ENCODE measurements at places on chromosomes 7 and 10.

GRCh38 chr10:50410066-50410811, 158.9 kb upstream of the ASAH2 start:
- DNase-seq, result no peak

- no peak for DNase-seq
Measured at GRCh38 chr7:956031-956430, 1.6 kb upstream of the ADAP1 start.

- no peak for DNase-seq
Measured at GRCh38 chr10:27500886-27501285, 3.2 kb upstream of the RAB18 start.

DNA sequence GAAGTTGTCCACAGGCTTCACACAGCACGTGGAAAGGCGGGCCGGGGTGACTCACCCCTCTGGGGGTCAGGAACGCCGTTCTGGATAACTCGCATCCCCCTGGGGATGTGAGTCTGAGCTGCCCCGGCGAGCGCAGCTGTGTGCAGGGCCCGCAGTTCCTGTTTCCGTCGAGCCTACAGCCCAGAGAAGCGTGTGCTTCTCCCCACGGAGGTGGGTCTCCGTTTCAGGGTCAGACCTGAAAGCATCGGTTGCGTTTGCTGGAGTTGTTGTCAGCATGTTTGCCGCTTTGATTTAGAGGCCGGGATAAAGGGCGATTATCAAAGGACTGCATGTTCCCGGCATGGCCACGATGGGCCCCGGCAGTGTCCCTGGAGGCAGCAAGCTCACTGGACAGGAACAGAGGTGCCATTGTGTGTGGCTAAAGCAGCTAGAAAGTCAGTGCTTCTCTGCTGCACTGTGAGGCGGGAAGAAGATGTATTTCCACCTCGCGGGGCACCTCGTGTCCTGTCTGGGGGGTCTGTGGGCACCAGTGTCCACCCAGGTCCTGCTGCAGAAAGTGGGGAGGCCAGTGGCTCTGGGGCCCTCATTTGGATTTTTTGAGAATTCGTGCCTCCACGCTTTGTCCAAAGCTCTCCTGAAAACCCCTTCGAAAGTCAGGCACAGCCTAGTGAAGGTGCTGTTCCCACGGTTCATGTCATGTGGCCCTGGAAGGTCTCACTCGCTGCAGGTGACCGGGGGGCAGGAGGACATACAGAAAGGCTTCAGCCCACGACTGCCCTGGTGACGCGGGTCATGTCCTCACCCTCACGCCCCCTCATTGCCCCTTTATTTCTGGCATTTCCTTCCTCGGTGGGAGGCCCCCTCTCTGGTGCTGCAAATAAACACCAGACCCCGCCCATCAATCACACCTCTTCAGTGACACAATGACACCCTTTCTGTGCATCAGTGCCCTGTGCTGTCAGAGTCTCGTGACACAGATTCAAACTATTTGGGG, 27.4 kb upstream of the GDI2 start:
- no peak for DNase-seq

- no peak for DNase-seq
Measured at GRCh38 chr10:78684947-78685346, 383.8 kb upstream of the ZMIZ1 start.

DNA sequence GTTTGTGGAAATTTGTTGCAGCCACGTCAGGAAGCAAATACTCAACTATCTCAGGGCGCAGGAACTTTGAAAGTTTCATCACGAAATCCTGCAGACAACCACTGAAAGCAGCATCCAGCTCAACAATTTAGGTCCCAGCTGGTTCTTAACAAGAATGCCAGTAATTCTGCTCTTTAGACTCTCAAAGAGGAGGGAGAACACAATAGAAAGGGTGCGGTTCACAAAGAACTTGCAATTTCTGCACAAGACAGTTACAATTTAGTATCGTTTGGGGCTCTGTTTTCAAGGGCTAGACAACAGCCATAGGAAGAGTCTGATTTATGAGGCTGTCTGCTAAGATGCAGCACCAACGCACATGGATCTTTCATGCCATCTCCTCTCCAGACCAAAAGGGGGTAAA, 223.1 kb downstream of the FGFR2 start:
- DNase-seq, result no peak

DNA sequence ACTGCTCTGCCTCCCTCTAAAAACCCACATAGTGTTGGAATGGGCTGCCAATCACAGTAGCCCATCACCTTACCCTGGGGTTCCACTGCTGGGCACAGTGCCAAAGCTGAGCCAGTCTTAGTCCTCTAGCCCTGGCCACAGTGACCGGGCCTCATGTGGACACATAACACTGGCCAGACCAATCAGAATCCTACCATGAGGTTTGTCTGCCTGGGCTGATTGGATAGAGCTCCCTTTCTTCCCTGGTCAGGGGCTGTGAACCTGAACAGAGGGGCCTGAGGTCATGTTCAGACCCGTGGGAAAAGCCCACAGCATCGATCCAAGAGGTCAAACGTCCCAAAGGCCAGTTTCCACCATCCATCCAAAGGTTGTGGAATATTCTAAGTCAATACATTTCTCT, 6.1 kb downstream of the DLG5 start:
- no peak for DNase-seq

- DNase-seq, result no peak
Measured at GRCh38 chr7:127901895-127902703, 129.1 kb downstream of the LRRC4 start.

GRCh38 chr10:60123668-60124067, 217.3 kb upstream of the CCDC6 start:
- no peak for DNase-seq

DNA sequence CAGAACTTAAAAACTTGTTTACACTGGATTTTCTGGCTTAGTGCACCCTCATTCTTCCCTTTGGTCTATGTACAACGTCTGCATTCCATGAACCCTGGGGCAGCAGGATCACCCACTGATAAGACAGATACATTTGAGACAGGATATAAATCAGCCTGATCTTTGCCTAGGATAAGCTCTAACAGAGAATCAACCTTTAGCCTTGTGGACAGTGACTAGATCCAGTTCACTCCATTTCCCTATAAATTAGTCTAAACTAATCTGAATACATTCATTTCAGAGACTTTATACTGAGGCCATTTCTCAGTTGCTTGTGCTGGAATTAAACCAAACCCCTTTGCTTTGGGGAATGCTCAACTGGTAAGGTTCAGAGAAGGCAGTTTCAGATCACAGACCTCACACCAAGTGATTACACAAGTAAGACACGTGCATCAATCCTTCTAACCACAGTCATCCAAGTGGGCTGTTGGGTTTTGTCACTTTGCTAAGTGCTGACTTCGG, 639.8 kb upstream of the FZD8 start:
- DNase-seq, result no peak

GRCh38 chr7:72127136-72127535, 285.0 kb downstream of the CALN1 start:
- DNase-seq, result no peak

- DNase-seq, result no peak
Measured at GRCh38 chr7:44062903-44063295, 2.5 kb downstream of the PGAM2 start.

- DNase-seq, result no peak
Measured at GRCh38 chr10:27774831-27775230, 29.2 kb upstream of the MKX start.
